ENCODE measurements at places on chromosomes 13 and 19. TPM values are rescaled to one million over a fixed set of nuclear protein-coding genes. Genes with fewer than 3 reads are reported as not detected.

DNA sequence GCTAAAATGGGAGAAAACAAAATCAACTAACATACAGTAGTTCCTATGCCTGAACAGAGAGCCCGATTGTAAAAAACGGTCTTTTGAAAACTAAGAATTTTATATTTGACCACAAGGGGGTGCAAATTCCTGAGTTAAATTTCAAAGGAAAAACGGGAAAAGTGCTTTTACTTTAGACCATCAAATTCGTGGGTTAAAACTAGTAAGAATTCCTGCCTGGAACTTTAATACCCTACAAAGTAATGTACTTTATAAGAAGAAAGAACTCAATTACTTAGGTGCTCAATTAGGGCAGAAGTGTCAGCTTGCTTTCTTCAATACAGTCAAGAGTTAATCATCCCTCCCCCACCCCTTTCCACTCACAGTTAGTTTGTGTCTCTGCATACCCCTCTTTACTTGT lies 69.8 kb downstream of the KCNRG start:
- peak; percentile 33 for DNase-seq

The RAB3A gene
- 6.1 TPM for total RNA-seq

The HIPK4 gene
- 0.15 TPM for total RNA-seq

GRCh38 chr13:113584205-113584869 lies at the start of gene TFDP1:
Gene TFDP1 (plus strand): TSS chr13:113584753. CDS start chr13:113585838, 1,085 bp downstream.
- DNase-seq, result peak; percentile 98

The TEX101 gene
- total RNA-seq, result not detected

- no peak for DNase-seq
Observed at GRCh38 chr13:102868366-102868936, 22.6 kb downstream of the ERCC5 start.

GRCh38 chr13:41512441-41512840 lies 55.1 kb downstream of the RGCC start:
- peak; percentile 52 for DNase-seq

GRCh38 chr13:67519356-67519755 lies 289.2 kb upstream of the PCDH9 start:
- DNase-seq, result no peak

The PEAK3 gene
- total RNA-seq, result not detected

DNA sequence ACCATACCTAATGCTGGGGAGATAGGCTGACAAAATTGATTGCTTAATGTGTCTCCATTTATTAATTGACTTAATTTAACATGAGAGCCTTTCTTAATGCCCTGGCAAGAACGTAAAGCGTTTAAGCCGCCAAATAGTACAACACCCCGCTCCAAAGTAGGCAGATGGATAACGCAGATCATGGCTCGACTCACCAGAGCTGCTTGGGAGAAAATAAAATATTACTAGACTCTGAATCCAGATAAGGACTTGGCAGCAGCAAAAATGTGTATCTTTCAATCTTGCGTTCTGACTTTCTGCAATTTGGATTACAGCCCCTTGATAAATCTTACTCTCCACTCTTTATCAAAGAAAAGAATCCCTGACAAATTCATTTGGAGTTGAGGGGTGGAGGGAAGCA lies 403 bp upstream of the SIAH3 start:
- no peak for DNase-seq

DNA sequence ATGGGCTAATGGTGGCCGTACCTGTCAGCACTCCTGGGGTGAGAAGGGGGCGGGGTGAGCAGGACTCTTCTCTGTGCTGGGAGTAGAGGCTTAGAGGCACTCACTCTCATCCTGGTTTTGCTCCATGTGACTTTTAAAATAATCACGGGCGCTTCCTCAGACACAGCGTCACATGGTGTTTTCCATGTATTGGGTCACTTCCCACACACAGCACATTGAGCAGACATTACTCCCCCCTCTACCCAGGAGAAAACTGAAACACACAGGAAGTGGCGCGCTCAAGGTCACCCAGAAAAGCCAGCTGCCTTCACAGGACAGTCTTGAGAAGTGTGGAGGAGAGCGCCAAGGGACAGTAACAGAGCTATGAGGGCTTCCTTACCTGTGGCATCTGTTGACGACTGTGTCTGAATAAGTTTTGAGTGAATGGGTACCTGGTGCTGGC lies 23.2 kb downstream of the SPATA13 start:
- no peak for DNase-seq

GRCh38 chr13:29428310-29429181 lies 166.9 kb downstream of the SLC7A1 start:
- peak; percentile 80 for DNase-seq

GRCh38 chr19:38710928-38711725 lies 33.1 kb downstream of the CAPN12 start:
- no peak for DNase-seq

GRCh38 chr13:44362394-44363040 lies 11.1 kb upstream of the SERP2 start:
- no peak for DNase-seq

The GRIK5 gene
- 16.4 TPM for total RNA-seq

DNA sequence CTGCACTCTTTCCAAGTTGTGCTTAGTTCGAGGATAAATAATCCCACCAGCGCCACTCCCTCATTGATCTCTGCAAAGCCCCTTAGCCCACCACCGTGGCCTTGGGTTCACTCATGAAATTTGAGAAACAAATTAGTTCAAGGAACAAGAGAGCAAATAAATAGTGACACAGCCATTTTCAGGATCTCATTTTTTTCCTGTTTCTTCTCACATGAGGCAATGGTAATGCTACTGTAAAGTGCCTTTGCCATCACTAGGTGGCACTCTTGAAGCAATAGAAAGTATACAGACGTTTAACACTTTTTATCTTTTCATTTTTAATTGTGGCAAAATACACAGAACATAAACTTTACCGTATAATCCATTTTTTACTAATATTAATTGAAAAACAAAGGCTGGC lies 76.8 kb upstream of the ZNF835 start:
- DNase-seq, result no peak

GRCh38 chr13:57724486-57725272 lies 93.1 kb downstream of the PCDH17 start:
- no peak for DNase-seq

The FAM216B gene
- not detected for total RNA-seq

DNA sequence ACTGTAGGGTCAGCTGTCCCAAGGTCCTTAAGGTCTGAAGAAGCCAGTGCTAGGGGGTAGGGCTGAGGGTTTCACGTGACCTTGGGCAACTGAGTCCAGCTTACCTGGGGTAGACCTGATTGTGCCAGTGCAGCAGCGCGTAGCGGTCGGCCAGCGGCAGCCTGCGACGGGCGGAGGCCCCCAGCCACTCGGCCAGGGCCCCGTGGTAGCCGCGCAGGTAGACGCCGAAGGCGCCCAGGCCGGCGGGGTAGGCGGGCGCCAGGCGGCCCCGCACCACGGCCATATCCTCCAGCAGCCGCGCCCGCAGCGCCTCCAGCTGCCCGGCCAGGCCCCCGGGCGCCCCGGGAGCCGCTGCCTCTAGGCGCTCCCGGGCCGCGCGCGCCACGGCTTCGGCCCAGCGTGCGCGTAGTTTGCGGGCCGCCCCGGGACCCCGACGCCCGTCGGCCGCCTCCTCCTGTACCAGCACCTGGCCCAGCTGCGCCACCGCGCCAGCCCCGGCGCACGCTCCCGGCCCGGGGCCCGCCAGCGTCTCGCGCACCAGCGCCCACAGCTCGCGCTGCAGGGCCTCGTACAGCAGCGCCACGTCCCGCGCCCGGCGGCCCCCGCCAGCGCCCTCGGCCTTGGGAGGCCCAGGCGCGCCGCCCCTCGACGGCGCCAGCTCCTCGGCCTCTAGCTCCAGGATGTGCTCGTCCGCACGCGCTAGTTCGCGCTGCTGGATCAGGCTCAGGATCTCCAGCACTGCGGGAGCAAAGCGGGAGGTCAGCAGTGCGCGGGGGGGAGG lies 10.9 kb downstream of the EXOC3L2 start:
- peak; percentile 84 for DNase-seq

DNA sequence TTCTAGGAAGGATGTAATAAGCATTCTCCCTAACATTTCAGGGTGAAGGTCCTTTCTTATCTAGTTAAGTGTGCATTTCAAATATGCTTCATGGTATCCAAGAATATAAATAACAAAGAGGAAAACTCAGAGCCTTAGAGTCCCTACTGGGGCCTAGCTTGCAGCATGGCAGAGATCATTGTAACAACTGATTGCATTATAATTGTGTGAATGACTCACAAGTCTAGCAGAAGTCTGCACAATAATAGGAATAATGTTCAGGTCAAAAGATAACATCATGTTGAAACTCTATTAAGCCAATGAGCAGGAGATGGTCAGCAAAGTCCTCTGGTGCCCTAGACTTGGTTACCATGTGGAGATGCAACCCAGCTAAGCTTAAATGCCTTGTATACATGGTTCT lies 3.4 kb downstream of the POSTN start:
- no peak for DNase-seq

The CIRBP gene
- total RNA-seq, result 221 TPM

- no peak for DNase-seq
Observed at GRCh38 chr13:50914848-50915247, 5.3 kb downstream of the RNASEH2B start.

- no peak for DNase-seq
Observed at GRCh38 chr19:1098177-1099051, 3.2 kb upstream of the POLR2E start.

The KCNN1 gene
- 7.4 TPM for total RNA-seq

DNA sequence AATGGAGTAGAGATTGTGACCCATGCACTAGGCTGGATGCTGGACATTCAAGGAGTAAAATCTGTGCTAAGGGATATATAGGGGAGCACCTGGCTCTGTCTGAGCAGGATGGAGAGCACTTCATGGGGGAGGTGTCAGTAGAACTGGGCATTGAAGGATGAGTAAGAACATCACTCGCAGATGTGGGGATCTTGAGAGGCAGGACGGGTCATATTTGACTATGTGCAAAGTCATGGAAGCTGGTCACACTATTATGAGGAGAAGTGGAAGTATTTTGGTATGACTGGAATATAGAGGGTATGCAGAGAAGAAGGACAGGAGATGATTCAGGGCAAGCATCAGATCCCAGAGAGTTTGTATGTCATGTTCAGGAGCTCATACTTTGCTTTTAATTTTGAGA lies 62.9 kb upstream of the PCDH8 start:
- DNase-seq, result no peak

DNA sequence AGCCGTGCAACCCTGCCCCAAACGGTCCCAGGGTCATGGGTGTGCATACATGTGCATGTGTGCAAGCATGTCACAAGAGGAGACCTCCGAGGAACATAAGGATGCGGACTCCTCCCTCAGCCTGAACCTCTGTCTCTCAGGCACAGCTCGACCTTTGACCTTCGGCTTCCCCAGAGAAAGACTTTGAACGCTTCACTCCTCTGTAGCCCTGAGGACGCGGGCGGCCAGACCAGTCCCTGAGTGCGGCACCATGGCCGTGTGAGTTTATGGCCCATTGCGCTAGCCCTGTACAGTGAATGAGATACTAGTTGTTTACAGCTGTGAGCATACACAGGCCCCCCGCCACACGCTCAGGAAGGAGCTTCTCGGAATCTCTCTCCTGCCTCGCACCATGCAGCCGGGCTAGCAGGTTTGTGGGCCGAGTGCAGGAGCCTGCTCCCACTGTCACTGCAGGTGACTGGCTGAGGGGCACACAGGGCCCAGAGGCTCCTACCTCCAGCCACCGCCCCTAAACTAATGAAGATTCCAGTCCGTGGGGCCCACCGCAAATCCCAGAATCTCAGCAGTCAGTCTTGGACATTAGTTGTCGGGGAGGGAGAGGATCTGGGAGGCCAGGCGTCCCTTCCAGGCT lies 10.8 kb downstream of the RASA3 start:
- DNase-seq, result no peak

The ADGRL1 gene
- total RNA-seq, result 60.7 TPM

GRCh38 chr13:94702181-94703041 lies 9.9 kb downstream of the SOX21 start:
- DNase-seq, result peak; percentile 60

GRCh38 chr13:72970956-72971355 lies 87.8 kb upstream of the KLF5 start:
- no peak for DNase-seq

Data from H7 (cell line).